ENCODE measurements at places on chromosomes 6 and 20.

DNA sequence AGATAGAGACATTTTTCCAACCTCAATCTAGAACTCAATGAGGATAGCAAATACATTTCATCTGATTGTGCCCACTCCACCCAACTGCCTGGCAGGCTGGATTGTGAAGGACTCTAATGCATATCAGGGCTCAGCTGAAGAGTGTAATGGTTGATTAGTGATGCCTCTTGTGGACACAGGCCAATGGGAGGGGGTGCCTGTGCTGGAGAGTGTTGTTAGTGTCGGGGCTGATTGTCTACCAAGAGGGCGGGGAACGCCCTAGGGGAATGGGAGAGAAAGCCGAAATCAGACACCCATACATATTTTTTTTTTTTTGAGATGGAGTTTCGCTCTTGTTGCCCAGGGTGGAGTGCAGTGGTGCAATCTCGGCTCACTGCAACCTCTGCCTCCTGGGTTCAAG is 103.7 kb upstream of the SALL4 start:
- peaks cover 16% of the 10 kb centered on the region for H3K4me1 ChIP-seq
- H3K4me3 ChIP-seq: no peak overlapping the region
- no peaks in the 10 kb centered on the region for H3K27me3 ChIP-seq
- H3K27ac ChIP-seq: no peak overlapping the region
- H3K36me3 ChIP-seq: no peaks in the 10 kb centered on the region
- DNase-seq: no peak

DNA sequence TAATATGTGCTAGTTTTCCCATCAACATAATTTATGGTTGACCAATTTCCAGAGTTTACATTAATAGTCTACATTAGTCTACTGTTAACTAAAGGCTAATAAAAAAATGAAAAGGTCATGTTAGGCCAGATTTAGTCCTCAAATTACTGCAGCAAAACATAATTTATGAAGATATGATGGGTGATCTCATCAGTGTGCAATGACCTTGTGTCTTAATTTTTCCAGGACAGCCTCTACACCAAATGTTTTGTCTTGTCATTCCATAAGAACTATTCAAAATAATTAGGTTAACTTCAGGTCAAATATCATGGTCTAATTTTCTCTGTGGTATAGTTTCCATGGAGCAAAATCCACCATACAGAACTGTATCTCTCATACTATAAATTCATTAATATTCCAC is 234.2 kb downstream of the COL12A1 start:
- H3K27ac ChIP-seq: peak overlapping the region; percentile 76
- H3K27me3 ChIP-seq: no peaks in the 10 kb centered on the region
- H3K36me3 ChIP-seq: peaks cover 9% of the 10 kb centered on the region
- H3K4me3 ChIP-seq: no peak overlapping the region

- H3K36me3 ChIP-seq: no peaks in the 10 kb centered on the region
- no peak overlapping the region for H3K27ac ChIP-seq
- no peak for DNase-seq
- H3K27me3 ChIP-seq: peaks cover 6% of the 10 kb centered on the region
- H3K4me1 ChIP-seq: no peaks in the 10 kb centered on the region
Measured at GRCh38 chr6:148720897-148721296, 25.9 kb upstream of the UST start.

- no peaks in the 10 kb centered on the region for H3K36me3 ChIP-seq
- no peak overlapping the region for H3K4me3 ChIP-seq
- no peak overlapping the region for H3K27ac ChIP-seq
Measured at GRCh38 chr6:138765896-138766655, 7.5 kb upstream of the CCDC28A start.

DNA sequence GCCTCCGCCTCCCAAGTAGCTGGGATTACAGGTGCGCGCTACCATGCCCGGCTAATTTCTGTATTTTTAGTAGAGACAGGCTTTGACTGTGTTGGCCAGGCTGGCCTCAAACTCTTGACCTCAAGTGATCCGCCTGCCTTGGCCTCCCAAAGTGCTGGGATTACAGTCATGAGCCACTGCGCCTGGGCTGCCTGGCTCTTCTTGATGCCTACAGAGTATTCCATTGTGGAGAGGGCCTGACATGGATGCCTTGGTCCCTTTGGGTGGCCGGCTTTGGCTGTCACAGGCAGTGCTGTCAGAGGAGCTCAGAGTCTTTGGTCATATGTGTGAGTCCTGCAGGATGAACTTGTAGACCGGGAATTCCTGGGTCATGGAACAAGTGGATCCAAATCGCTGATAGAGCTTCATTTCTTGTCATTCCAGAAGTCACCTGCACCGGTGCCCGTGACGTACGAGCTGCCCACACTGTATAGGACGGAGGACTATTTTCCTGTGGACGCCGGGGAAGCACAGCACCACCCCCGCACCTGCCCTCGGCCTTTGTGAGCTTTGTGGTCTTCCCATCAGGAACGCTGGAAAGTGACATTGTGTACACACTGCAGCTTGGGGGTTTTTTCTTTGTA is 55.1 kb downstream of the ADNP start:
- H3K4me1 ChIP-seq: peaks cover 6% of the 10 kb centered on the region
- no peak for DNase-seq
- H3K27ac ChIP-seq: no peak overlapping the region
- no peaks in the 10 kb centered on the region for H3K36me3 ChIP-seq
